Cardiac muscle cell (in vitro differentiated cells and primary cell): ENCODE measurements at places on chromosomes 3 and 15. TPM values are rescaled to one million over a fixed set of nuclear protein-coding genes. Genes with fewer than 3 reads are reported as not detected.

DNA sequence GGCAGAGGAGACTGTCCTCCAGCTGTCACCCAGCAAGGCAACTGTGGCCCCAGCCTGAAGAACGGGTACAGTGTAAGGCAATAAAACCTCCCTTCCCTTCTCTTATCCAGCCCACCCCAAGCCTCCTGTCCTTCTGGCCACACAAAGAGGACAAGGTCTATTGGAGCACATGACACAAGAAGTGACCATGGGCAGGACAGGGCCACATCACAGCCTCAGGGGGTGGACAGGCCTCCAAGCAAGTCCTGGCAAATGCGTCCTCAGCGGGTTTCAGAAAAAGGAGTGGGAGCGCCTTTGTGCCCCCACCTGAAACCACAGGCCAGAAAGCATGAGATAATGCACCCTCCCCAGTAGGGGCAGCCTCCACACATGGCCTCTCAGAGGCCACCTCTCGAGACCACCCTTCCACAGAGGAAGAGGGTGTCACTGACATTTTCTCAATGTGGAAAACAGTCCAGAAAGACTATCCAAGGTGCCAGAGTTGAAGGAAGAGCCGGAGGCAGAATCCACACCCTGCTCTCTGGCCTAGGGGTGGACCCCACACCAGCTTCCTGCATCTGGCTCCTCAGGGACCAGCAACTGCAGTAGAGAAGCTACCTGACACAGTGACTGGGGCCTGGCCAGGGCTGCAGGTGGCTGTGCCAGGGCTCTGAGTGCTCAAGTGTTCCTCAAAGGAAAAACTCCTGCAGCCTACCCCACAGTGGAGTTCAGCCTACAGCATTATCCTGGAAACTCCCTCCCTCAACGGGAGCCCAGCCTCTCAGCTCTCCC, 43.9 kb downstream of the CCDC12 start:
- no peak for DNase-seq

DNA sequence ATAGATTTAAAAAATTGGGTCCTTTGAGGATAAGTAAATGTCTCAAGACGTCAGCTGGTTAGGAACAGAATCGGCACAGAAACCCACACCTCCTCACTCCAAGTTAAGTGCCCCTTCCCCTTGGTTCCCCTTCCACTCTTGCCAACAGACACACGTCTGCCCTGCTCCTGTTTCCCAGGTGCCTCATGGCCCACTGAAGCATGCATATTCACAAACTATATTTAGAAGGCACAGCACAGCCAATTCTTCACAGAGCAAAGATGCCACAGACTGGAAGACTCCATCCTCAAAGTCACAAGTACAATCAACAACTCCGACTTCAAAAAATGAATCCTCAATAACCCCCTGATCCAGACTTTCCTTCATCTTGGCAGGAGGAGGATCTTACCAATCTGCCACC, 295.4 kb upstream of the NR2F2 start:
- no peak for DNase-seq

GRCh38 chr15:88835119-88835518, 31.9 kb downstream of the ACAN start:
- DNase-seq = no peak

- DNase-seq = peak; percentile 73
These were observed 901 bp downstream of the ALCAM start for GRCh38 chr3:105367406-105368213.

- DNase-seq = peak; percentile 51
These were observed 68.9 kb downstream of the KLF15 start for GRCh38 chr3:126288314-126288713.

- no peak for DNase-seq
These were observed 113.0 kb upstream of the ETV5 start for GRCh38 chr3:186221760-186222378.

GRCh38 chr3:123320221-123320620, 118.5 kb downstream of the SEC22A start:
- peak; percentile 55 for DNase-seq

DNA sequence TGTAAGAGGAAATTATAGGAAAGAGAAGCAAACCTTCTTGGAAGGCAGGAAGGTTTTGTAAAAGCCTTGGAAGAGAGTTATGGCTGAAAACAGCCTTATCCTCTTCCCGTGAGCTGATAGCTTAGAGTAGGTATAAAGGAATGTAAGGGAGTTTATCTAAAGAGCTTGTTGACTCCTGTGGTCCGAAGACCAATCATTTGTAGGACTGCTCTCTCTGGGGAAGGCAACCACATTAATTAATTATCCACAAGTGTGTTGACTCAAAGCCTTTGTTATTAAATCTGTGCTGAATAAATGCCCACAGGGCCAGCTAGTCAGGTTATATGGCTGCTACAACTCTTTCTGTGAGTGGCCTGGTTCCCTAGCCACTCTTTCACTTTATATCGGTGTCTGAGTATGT, 452.1 kb upstream of the RASGRP1 start:
- no peak for DNase-seq

DNA sequence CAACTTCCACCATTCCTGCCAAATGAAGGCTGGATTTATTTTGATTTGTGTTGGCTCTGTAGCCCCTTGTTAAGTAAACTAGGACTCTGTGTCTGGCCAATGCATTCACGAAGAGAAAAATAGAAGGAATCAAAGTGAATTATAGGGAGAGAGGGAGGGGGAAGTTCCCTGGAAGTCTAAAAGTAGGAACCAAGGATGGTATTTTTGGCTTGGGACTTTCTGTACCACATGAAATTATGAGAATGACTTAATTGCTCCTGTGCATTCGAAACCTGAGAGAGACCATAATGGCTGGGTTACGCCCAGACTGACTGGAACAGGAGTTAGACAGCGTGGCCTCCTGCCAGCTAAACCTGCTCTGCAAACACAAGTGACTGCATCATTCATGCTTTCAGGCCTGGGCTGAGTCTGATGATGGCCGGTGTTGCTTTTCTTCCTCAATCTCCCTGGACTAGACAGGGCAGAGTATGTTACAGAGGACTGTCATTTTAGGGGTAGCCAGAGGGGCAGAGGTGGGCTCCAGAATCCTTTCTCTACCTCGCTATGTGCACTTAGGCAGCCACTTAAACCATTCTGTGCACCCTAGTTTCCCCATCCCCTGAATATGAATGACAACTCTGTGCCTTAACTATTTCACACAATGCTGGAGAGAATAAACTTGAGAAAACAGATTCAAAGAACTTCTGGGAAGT, 58.9 kb downstream of the MYO1E start:
- no peak for DNase-seq

- no peak for DNase-seq
These were observed 120.1 kb downstream of the GREM1 start for GRCh38 chr15:32837935-32838334.

- no peak for DNase-seq
These were observed 105.7 kb downstream of the SNRPN start for GRCh38 chr15:25060472-25060803.

- DNase-seq = no peak
These were observed 69.9 kb downstream of the RGMA start for GRCh38 chr15:93019090-93019489.

- peak; percentile 41 for DNase-seq
These were observed 17.9 kb downstream of the PAK6 start for GRCh38 chr15:40256638-40257235.

DNA sequence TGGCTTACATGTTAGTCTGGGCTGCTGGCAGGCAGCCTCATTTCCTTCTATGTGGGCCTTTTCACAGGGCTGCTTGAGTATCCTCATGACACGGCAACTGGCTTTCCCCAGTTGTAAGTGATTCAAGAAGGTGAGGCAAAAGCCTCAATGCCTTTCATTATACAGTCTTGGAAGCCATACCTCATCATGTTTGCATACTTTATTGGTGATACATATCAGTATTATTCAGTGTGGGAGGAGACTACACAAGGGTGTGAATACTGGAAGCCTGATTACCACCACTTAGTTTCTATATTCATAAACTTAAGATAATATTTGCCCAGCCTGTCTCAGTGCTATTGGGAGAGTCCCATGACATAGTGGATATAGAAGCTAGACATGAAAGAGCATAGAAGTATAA, 346.8 kb downstream of the SOX2 start:
- no peak for DNase-seq

DNA sequence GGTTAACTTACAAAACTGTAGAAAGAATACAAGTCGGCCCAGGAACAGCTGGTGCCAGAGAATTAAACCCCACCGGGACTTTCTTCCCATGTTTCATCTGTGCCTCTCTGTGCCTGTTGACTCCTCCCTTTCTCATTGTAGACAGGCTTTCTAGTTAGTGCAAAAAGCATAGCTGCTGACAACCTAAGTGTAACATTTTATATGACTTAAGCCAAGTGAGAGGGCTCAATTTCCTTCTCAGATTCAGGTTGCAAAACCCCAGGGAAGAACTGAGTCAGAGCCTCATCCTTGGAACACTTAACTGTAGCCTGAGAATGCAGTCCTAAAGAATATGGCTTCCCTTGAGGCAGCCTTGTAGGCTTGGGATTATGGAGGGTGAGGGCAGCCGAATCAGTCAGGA, 302.5 kb upstream of the AZI2 start:
- no peak for DNase-seq

- no peak for DNase-seq
These were observed 46.6 kb downstream of the SMAD6 start for GRCh38 chr15:66748708-66749035.

DNA sequence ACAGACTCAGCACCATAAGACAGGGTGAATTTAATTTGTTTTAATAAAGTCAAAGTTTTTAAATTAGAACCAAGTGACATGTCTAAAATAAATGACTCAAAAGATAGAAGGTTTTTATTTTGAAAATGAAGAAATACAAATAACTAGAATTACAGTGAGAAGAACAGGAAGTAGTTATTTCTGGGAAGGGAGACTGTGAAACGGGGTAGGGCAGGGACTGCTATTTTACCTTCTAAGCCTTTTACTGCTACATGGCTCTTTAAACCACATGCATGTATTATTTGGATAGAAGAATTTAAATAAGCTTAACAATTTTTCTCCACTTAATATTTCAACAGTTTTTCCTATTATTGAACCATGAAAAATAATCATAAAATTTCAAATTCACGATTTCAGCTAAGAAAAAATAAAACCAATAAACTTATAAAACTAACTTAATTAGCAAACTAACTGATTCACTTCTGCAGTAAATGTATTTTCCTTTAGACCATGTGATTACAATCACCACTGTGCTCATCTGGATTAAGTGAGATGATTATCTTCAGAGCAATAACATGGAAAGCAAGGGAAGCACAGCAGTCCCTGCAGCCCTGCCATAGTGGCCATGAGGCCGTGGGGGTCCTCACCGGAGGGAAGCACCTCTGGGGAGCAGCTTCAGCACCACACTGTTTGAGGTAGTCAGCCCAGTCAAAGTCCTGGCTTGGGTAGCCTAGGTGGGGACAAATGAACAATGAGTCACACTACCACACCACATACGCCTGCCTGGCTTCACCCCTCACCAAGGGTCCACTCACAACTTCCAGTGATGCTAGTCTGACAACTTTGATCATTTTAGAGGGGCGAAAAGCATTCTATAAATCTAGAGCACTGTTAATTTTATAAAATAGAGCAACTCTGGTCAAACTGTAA, 28.3 kb upstream of the STIMATE start:
- no peak for DNase-seq

- DNase-seq = no peak
These were observed 58.7 kb downstream of the MORC1 start for GRCh38 chr3:109059264-109059663.

DNA sequence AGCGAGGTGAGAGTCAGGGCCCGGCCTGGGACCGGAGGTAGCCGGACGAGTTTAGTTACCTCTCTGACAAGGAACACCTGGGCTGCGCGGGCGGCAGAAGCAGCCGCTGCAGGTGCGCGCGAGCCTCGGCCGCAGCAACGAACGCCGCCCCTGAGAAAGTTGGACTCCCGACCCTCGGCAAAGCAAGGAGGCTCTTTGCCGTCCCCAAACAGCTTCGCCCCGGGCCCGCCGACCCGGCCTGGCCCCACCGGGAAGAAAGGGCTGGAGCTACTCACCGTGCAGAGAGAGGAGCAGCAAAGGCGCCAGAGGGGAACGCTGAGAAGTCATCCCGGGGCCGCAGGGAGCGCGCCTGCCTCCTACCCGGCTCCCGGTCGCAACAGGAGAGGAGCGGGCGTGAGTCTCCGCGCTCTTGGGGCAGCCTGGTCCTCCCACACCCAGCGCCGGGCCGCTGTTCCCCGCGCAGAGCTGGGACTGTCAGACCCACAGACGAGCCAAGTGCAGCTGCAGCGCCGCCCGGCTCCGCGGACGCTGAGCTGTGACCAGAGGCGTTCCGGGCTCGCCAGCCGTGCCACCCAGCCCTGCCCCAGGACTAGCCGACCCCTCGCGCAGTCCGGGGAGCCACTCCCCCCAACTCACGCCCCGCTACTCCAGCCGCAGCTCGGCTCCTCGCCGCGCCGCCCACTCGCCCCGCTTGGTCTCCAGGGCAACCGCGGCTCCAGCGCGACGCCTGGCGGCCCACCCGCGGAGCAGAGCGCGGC, at the start of gene IGSF11:
TSS of gene IGSF11 (minus strand) at position 591 of the 758 bp plus-strand sequence. CDS start at position 327, 264 bp downstream.
- peak; percentile 81 for DNase-seq

- peak; percentile 58 for DNase-seq
These were observed 38.8 kb downstream of the SMAD6 start for GRCh38 chr15:66740802-66741201.

GRCh38 chr15:77904436-77904821, 173.1 kb downstream of the TBC1D2B start:
- no peak for DNase-seq

DNA sequence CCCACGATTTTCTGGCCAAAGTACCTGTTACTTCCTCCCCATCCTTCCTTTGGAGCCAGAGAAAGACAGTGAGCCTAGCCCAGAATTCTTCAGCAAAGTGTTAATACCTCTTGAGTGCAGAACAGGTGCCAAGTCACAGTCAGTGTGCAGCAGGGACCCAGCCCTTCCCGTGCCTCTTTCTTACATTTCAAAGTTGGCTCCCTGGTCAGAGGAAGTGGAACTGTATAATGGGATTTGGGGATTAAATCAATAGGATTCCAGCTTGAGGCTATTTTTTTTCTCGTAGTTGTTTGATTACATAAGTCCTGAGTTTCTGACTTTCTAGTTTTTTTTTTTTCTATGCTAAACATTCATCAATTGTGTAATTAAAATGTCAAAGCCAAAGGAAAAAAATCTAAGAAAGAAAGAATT, 52.6 kb upstream of the ABHD10 start:
- no peak for DNase-seq

- no peak for DNase-seq
These were observed 91.6 kb upstream of the CBLB start for GRCh38 chr3:105960381-105960780.

- DNase-seq = no peak
These were observed 14.4 kb upstream of the GP9 start for GRCh38 chr3:129046037-129046731.

- no peak for DNase-seq
These were observed 130.5 kb upstream of the LMCD1 start for GRCh38 chr3:8371085-8371551.

The LRRK1 gene
- 0.12 and 0.72 TPM in 2 replicates for polyA plus RNA-seq

The SPINK8 gene
- polyA plus RNA-seq = not detected in 2 replicates

The SLTM gene
- polyA plus RNA-seq = 92.4 and 98.1 TPM in 2 replicates

The C3orf18 gene
- polyA plus RNA-seq = 33.6 and 37.0 TPM in 2 replicates

The SLC12A8 gene
- 3.1 and 6.9 TPM in 2 replicates for polyA plus RNA-seq

The SLCO2A1 gene
- 6.1 and 9.0 TPM in 2 replicates for polyA plus RNA-seq

The MOBP gene
- polyA plus RNA-seq = not detected in 2 replicates

The USP50 gene
- polyA plus RNA-seq = not detected in 2 replicates

The FBXW12 gene
- 0.39 TPM in 1 of 2 replicates, not detected in the other for polyA plus RNA-seq

The RHCG gene
- 0.23 TPM in 1 of 2 replicates, not detected in the other for polyA plus RNA-seq

The BFSP2 gene
- not detected in 2 replicates for polyA plus RNA-seq
